B cell (primary cell): ENCODE measurements at places on chromosomes 6 and 20. TPM values are rescaled to one million over a fixed set of nuclear protein-coding genes. Genes with fewer than 3 reads are reported as not detected.

The SLC24A3 gene
- total RNA-seq: not detected in 2 replicates

The SNPH gene
- 2.1 and 3.0 TPM in 2 replicates for total RNA-seq

The GHRH gene
- not detected in 2 replicates for total RNA-seq

The RRAGD gene
- total RNA-seq: 2.7 and 4.5 TPM in 2 replicates

The TBXT gene
- not detected in 2 replicates for total RNA-seq

The SMIM29 gene
- 41.1 and 43.6 TPM in 2 replicates for total RNA-seq

The MAVS gene
- total RNA-seq: 52.2 and 53.3 TPM in 2 replicates

The SYNGAP1 gene
- 31.4 and 43.0 TPM in 2 replicates for total RNA-seq

The TFAP2C gene
- not detected in 2 replicates for total RNA-seq

The SLC2A10 gene
- not detected in 2 replicates for total RNA-seq

The RNF8 gene
- 16.9 and 18.8 TPM in 2 replicates for total RNA-seq

The SLC17A4 gene
- total RNA-seq: not detected in 2 replicates

The RGS17 gene
- total RNA-seq: not detected in 2 replicates

The CNBD2 gene
- 5.9 and 8.5 TPM in 2 replicates for total RNA-seq

The TRIM40 gene
- not detected in 2 replicates for total RNA-seq

The KCNQ2 gene
- total RNA-seq: 0.12 and 0.49 TPM in 2 replicates

The THBS2 gene
- not detected in 2 replicates for total RNA-seq

The IL17A gene
- total RNA-seq: not detected in 2 replicates

The SNAI1 gene
- 3.5 and 4.3 TPM in 2 replicates for total RNA-seq

The PGC gene
- total RNA-seq: not detected in 2 replicates

The SLC17A1 gene
- total RNA-seq: not detected in 2 replicates

The PPIL6 gene
- total RNA-seq: 0.53 and 1.8 TPM in 2 replicates

The EYS gene
- total RNA-seq: not detected in 2 replicates

The ENPP1 gene
- 0.07 and 0.42 TPM in 2 replicates for total RNA-seq

The IFNGR1 gene
- total RNA-seq: 48.2 and 51.2 TPM in 2 replicates

The BPI gene
- 0.44 TPM in 1 of 2 replicates, not detected in the other for total RNA-seq
